Activated T-cell treated with anti-CD3 and anti-CD28 coated beads for 48 hours (primary cell): ENCODE measurements at places on chromosomes 5 and 9.

DNA sequence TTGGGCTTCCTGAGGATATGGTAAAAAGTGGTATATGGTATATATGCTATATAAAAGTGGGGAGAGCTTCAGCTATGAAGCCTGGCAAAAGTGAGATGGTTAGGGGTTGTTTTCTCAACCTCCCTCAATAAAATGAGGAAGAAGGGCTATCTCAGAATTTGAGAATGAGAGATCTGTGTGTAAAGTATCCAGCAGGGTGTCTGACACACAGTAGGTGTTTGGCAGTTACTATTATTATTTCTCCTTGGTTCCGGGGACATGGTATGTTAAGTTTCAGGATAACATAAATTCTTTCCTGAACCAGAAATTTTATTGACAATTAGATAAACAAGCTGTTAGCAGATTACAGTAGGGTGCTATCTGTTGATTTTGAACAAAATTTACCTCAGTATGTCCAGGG lies 94.1 kb downstream of the DENND1A start:
- DNase-seq = no peak

DNA sequence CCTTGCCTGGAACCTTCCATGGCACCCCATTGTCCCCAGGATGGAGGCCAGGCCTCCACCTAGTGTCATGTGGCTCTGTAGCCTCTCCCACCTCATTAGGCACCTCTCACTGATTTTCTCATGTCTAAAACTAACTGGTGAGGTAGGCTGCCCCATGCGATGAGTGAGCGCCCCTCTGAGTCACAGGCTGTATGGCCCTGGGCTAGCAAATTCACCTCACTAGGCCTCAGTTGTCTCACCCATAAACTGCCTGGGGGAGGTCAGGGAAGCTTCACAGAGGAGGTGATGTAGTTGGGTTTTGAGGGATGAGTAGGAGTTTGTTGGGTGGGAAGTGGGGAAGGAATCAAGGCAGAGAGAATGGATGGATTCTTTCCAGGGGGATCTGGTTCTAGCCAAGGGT lies 8.8 kb downstream of the RXRA start:
- no peak for DNase-seq

- no peak for DNase-seq
These were observed 4.7 kb upstream of the COL27A1 start for GRCh38 chr9:114150608-114151007.

- DNase-seq = no peak
These were observed 4.9 kb downstream of the APBA1 start for GRCh38 chr9:69667306-69667705.

- DNase-seq = no peak
These were observed 454 bp downstream of the NELFB start for GRCh38 chr9:137255448-137256114.

GRCh38 chr9:96344458-96345180 lies 38.9 kb downstream of the SLC35D2 start:
- DNase-seq = no peak

- no peak for DNase-seq
These were observed 561.2 kb upstream of the C9orf72 start for GRCh38 chr9:28134446-28134976.

- no peak for DNase-seq
These were observed 5.1 kb downstream of the B4GALT7 start for GRCh38 chr5:177605078-177605477.

GRCh38 chr9:6147846-6148245 lies 67.8 kb upstream of the IL33 start:
- DNase-seq = no peak

DNA sequence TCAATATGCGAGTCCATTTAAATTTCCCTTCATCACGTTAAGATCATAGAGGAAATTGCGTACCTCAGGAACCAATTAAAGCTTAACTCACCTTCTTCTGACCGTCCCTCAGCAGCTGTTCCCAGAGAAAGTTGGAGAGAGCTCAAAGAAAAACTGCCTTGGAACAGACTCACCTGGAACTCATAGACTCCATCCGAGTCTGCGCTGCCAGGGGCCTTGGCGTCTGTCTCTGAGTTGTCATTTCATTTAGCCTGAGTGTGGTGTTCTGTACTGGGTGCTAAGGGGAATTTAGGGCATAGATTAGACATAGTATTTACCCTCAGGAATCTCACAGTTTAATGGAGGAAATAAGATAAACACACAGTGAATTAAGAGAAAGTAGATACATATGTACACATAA lies 892.7 kb downstream of the TLE1 start:
- DNase-seq = no peak

DNA sequence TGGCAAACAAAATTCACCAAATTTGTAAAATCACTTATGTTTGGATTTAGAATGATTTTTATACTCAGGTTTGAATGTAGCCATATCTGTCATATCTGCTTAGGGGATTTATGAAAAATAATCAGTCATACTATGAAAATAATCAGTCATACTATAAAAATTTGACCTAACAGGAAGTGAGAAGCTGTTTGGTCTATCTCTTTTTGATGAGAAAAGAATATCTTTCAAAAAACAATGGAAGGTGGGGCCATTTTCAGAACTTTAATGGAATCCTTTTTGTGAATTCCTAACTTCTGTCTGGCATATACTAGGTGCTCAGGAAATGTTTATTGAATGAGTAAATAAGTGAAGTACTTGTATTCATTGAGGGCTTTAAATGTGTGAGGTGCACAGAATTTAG lies 70.1 kb downstream of the CWC27 start:
- no peak for DNase-seq

GRCh38 chr9:81069038-81069795 lies 620.1 kb downstream of the TLE1 start:
- DNase-seq = no peak

DNA sequence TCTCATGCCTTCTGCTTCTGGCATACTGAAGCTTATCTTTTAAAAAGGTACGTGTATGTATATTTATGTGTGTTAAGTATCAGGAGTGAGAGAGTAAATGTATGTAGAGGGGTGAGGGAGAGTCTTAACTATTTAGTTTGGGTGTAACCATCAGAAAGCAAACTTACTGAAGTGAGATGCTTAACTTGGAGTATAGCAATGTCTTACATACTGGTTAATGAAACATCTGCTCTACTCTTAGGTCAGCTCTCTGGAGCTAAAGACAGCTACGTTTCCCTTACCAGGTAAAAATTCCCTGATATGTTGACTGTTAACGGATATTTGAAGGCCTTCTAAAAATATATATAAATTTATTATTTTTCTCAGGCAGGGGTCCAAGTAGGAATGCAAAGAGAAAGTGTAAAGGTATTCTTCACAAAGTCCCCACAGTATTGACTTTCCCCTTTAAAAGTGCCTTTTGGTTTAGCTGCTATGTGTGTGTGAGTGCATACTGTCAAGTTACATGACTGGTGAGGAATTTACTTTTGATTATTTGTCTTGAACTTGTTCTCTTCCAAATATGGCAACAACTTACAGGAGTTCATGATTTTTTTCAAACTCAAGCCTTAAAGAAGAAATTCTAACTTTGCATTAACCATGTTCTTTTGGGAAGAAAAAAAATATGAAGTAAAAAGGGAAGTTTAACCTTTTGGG lies 12.3 kb upstream of the C5orf24 start:
- DNase-seq = no peak

DNA sequence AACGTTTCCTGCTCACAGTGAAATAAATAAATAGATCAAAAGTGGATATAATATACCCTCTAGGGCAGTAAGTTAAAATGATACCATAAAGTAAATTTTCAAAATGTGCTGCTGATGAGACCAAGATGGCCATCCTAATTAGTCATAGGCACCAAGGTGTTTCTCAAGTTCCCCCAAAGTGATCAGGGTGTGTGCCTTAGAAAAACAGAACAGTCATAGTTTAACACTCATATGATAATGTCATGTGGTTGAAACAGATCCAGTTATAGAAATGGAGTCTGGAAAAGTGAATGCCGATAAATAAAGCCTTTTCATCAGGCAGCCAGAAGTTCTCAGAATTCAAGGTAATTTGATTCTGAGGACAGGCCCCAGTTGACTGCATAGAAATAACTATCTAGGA lies 161.5 kb upstream of the CDKN2B start:
- no peak for DNase-seq

- no peak for DNase-seq
These were observed 28.2 kb downstream of the NR6A1 start for GRCh38 chr9:124742940-124743339.

- DNase-seq = no peak
These were observed 26.4 kb upstream of the PIK3R1 start for GRCh38 chr5:68189171-68189570.

- DNase-seq = no peak
These were observed 2.6 kb upstream of the GCNT1 start for GRCh38 chr9:76456202-76456926.

DNA sequence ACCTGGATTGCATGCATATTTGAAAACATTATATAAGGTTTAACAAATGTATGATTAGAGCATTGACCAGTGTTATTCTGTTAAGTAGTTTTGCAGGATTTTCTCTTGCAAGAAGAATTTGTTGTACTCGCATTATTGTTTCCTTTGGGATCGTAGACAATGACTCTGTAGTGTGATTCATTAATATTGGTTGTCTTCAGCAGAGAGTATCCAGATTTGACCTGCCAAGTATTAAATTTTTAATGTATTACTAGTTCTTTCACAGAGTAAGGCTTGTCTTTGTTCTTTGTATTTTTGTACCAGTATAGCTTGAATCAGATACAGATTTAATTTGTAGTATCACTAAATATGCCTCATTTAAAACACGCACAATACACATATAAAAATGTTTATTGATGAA lies 155.0 kb downstream of the PBX3 start:
- no peak for DNase-seq

DNA sequence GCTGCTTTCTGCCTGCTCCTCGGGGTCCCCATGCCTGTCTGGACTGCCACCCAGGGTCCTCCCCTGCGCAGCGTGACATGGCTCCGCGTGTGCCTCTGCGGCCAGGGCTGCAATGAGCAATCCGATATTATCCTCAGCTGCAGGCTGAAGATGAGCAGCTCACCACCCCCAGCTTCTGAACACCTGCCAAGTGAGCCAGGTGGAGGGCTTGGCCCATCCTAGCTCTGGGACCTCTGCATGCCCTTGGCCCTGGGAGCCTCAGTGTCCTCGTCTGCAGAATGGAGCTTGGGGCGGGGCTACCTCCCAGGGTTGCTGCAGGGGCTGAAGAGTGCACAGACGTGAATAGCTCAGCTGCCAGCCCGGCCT lies 4.1 kb upstream of the MYMK start:
- no peak for DNase-seq

DNA sequence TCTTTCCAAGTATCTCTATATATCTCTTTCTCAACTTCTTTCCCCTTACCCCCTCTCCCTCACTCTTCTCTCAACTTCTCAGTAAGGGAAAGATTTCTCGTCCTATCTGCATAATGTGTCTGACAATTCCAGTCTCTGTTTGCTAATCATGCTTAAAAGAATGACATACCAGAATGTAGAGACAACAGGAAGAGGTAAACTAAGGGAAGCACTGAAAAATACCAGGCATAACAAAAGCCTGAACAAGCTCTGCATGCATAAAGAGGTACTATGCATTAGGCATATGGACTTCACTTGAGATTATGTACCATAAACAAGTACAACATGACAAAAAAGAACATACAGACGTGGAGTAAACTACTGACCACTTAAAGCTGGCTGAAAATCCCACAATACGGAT lies 62.6 kb downstream of the SEMA5A start:
- no peak for DNase-seq

DNA sequence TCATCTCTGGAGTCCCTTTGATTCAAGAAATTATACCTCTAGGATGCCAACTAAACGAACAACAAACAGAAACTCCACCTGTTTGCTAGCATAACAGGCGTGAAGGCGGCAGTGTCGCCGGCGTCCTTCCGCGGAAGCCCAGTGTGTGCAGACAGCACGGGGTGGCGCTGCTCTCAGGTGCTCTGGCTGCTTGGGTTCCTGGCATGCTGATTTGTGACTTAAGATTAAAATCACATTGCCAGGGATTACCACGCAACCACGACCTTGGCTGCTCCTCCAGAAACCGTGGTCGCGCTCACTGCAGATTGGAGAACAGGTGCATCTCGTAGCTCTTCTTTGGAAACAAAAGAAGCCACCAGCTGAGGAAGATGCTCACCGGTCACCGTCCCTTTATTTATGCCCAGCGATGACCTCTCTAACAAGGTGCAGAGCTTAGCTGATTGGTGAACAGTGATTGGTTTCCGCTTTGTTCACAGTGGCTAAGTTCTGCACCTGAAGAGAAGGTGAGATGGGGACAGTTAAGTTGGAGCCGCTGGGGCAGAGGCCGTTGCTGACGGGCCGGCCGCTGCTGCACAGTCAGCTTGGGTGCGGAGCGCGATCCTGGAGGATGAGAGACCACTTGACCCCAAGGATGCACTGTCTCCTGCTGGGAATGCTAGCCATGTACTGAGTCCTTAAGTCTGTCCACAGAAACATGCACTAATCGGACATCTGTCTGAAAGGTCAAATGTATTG lies 232.3 kb downstream of the FANCC start:
- no peak for DNase-seq

- no peak for DNase-seq
These were observed 8.9 kb upstream of the TOR4A start for GRCh38 chr9:137268538-137269201.

DNA sequence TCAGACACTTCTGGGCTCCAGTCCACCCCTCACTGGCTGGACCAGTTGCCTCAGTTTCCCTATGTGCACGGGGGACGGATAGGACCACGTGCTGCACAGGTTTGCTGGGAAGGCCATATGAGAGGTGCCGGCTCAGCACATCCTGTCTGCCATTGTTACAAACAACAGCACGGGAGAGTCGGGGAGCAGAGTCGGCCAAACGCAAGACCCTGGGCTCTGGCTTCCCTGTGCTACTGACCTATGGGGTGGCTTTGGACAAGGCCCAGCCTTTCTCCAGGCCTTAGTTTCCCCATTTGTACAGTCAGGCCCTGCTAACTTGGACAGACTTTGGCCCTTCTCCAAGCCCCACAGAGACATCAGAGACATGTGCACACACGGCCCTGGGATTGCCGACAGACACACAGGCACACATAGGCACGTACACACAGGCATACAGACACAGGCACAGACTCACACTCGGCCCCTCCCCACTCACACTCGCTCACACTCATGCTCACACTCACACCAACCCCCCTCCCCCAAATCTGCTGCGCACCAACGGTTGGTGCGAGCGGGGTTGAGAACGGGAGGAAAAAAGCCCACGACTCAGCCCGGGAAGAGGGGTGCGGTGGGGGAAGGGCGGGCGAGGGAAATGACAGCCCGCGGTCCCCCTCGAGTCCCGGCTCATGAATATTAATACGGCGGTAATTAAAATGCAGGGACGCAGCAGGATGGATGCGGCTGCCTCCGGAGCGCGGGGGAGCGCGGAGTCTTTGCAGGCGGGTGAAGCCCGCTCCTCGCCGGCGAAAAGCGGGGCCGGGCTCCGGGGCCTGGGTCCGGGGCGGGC lies 133.0 kb downstream of the C9orf50 start:
- no peak for DNase-seq

DNA sequence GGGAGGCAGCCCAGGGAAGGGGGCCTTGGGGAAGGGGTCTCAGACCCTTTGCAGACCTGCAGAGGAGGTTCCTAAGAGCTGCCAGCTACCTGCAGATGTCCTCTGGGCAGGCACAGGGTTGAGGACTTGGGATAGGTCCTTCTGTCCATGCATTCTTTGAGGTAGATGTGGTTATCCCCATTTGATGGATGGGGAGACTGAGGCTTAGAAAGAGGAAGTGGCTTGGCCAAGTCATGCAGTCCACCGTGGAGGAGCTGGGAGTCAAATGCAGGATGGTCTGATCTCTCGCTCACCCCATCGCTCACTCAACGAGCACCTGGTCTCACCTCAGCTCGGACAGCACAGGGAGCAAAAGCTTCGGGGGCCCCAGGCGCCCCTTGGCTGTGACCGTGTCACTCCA lies 20.2 kb downstream of the ADAMTSL2 start:
- DNase-seq = no peak

GRCh38 chr9:4101667-4102066 lies 198.2 kb downstream of the GLIS3 start:
- no peak for DNase-seq
